Right cardiac atrium (tissue), 5 donors: ENCODE measurements at places on chromosomes 7 and 10. TPM values are rescaled to one million over a fixed set of nuclear protein-coding genes. Genes with fewer than 3 reads are reported as not detected.

GRCh38 chr7:70063927-70064326, 465.7 kb downstream of the AUTS2 start:
- DNase-seq: no peak

Gene NANOS1
- total RNA-seq: 2.1 TPM

Gene PIK3AP1
- 7.4 TPM for total RNA-seq

GRCh38 chr7:78140109-78140508, 341.5 kb downstream of the PHTF2 start:
- no peak for DNase-seq

DNA sequence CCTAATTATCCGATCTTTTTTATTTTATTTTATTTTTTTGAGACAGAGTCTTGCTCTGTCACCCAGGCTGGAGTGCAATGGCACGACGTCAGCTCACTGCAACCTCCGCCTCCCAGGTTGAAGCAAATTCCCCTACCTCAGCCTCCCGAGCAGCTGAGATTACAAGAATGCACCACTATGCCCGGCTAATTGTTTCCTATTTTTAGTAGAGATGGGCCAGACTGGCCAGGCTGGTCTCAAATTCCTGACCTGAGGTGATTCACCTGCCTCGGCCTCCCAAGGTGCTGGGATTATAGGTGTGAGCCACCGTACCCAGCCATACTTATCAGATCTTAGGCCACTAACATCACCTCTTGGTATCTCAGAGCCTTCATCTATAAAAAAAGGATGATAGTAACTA, 4.9 kb downstream of the SLC25A13 start:
- no peak for DNase-seq

DNA sequence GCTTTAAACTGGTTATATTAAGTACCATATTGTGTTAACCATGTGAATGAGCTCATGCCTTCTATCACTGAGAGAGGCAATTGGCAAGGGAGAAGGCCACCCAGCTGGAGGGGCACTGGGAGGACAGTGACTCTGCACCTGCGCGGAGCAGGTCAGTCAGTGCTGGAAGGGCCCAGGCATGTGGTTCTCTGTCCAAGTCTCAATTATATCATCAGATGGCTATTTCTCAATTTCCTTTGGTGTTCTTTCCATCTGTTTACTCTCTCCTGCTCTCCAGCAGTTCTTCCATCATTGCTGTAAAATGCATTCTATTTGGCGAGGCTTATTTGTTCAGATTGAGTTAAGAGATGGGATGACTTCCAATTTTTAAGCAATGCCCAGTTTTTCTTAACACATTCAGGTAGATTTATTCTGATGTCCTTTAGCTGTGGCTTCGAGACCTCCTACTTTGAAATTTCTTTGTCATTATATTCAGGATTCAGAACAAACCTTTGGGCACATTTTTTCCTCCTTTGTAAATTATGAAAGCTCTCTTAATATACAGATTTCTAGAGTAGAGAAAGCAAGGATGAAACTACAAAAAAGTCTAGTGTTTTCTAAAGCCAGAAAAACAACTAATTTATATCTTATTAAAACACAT, 159.3 kb downstream of the BMPER start:
- DNase-seq: no peak

Gene WNT2
- total RNA-seq: 1.2 TPM

Gene APBB1IP
- 5.2 TPM for total RNA-seq

- no peak for DNase-seq
These were observed 7.7 kb upstream of the GSTO1 start for GRCh38 chr10:104246976-104247375.

Gene MMD2
- total RNA-seq: not detected

DNA sequence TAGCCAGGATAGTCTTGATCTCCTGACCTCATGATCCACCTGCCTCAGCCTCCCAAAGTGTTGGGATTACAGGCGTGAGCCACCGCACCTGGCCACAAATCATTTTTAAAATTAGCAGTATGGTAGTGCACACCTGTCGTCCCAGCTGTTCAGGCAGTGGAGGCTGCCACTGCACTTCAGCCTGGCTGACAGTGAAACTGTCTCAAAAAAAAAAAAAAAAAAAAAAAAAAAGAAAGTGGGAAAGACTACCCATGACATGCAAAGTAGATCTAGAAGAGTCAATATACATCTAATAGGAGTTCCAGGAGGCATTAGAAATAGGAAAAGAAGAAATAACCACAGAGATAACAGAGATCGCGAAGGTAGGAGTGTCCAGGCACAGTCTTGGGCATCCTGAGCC, 3.2 kb downstream of the CSGALNACT2 start:
- no peak for DNase-seq
